ENCODE measurements at places on chromosomes 5 and 9.
A peak's percentile ranks its signal among the peaks of the same experiment; 100 is the strongest.

DNA sequence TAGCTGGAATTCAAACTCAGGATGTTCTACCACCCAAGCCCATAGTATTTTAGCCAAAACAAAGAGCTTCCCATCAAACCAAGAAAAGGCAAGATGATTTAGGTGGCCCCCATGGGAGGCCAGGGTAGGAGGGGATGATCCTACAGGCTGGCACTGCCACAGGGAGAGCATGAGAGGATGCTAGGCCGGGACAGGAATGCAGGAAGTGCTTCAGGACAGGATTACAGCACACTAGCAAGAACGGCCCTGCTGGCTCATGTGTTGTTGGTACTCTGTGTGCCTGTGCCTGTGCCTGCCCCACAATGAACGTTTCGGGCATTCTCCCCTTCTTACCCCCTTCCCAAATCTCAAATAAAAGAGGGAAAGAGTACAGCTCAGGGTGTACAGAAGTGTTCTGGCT is 110.7 kb upstream of the TRIM32 start:
- no peak for DNase-seq

DNA sequence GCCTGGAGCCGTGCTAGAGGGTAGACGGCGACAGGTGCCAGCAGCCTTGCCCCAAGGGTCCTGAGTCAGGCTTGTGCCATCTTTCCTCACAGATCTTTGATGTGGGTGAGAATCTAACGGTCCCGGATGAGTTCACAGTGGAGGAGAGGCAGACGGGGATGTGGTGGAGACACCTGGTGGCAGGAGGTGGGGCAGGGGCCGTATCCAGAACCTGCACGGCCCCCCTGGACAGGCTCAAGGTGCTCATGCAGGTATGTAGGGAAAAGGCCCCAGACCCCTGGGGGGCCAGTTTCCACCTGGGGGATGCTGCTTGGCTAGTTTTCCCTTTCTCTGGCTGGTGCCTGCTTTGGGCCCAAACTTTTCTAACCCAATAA is 24.0 kb downstream of the PTGES2 start:
- peak; percentile 32 for DNase-seq

GRCh38 chr9:37683531-37684371 is 33.0 kb downstream of the FRMPD1 start:
- no peak for DNase-seq

- DNase-seq = no peak
These were observed 233.4 kb upstream of the ST8SIA4 start for GRCh38 chr5:101136454-101136853.

GRCh38 chr5:148147415-148147814 is 20.9 kb upstream of the SPINK14 start:
- no peak for DNase-seq

- DNase-seq = no peak
These were observed 7.3 kb downstream of the CDC14B start for GRCh38 chr9:96612105-96612965.

- DNase-seq = no peak
These were observed 71.3 kb upstream of the ARAP3 start for GRCh38 chr5:141753143-141753970.

DNA sequence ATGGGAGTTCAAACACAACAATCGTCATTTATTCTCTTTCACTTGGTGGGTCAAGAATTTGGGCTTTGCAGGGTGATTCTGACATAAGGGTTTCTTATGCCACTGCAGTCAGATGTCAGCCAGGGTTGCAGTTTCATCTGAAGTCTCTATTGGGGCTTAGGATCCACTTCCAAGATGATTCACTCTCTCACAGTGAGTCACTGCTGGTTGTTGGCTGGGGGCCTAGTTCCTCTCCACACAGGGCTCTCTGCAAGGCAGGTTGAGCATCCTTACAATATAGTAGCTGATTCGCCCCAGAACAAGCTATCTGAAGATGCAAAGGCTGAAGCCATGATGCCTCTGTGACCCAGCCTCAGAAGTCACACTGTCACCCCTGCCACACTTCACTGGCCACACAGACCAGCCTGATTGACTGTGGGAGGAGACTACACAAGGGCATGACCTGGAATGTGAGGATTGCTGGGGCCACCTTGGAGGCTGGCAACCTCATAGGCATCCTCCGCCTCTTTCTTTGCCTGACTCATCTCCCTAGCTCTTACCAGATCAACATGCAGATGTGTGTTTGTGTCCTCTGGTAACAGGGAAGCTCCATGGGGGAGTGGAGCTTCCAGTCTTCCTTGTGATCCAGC is 4.5 kb upstream of the CARD19 start:
- DNase-seq = peak; percentile 49

- no peak for DNase-seq
These were observed 441.0 kb downstream of the TLE4 start for GRCh38 chr9:80012557-80013330.

GRCh38 chr5:56278335-56278753 is 45.2 kb upstream of the ANKRD55 start:
- no peak for DNase-seq

DNA sequence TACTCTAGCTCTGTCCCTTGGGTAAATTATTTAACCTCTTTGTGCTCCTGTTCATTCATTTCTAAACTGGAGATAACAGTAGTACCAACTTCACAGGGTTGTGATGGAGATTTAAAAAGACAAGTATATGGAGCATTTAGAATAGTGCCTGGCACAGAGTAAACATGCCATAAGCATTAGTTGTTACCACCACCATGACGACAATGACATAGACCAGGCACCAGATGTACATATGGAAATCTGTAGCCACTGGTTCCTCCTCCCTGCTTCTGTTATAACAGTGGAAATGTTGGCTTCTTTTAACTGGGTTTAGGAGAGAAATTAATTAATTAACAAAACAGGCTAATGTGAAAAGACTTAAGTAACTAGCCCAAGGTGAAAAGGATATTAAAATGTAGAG is 217.5 kb downstream of the DENND1A start:
- DNase-seq = no peak

GRCh38 chr9:87581513-87581912 is 83.8 kb downstream of the DAPK1 start:
- DNase-seq = no peak

DNA sequence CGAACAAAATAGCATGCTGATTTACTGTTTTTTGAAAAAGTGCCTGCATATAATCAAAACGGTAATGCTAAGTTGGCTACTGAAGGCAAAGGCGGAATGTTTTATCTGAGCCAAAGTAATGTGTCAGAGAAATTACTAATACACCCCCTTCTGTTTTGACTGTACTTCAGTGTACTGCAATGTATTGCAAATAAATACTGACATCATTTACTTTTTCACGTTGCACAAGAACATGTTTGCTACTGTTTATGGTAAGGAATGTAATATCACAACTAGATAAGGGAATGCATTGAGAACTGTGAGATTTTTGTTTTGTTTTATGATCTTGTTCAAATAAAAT is 813 bp upstream of the AGTPBP1 start:
- no peak for DNase-seq

- no peak for DNase-seq
These were observed 118.4 kb downstream of the INSYN2B start for GRCh38 chr5:169861934-169862333.

- no peak for DNase-seq
These were observed 42.1 kb downstream of the UBQLN1 start for GRCh38 chr9:83665580-83666200.

DNA sequence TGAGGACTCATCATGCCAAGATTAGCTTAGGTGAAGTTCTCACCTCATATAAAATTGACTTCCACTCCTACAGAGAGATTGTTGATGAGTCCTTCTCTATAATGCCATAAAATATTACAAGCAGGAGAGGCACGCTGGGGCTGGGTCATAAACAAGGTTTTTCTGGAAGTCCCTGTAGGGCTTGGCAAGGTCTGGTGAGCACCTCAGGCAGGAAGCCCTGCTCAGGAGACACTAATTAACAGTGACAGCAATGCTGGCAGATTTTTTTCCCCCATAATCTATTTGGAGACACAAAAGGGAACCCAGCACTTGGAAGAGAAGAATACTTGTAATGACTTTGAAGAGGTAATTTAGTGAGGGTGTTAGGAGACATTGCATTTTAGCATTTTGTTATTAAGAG is 118.7 kb downstream of the DIRAS2 start:
- DNase-seq = no peak

- no peak for DNase-seq
These were observed 459.3 kb upstream of the MEF2C start for GRCh38 chr5:89342106-89342876.

- DNase-seq = no peak
These were observed 356.3 kb downstream of the CSNK1G3 start for GRCh38 chr5:123868267-123868666.

GRCh38 chr5:155625315-155625714 is 611.8 kb downstream of the KIF4B start:
- no peak for DNase-seq

DNA sequence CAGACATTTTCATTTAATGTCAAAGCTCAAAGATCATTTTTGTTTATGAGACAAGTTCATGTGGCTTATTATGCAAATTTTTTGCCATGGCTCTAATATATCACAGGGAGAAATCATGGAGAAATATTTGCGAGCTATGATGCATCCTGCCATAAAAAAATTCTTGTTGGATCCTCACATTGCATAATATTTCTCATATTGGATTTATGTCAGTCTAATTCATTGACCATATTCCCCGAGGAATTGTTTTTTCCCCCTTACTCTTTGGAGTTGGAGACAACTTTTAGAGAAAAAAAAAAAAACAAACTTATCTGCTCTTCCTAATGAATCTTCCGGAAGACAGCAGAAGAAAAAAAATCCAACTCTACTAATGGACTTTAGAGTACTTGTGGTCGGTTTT is 4.3 kb downstream of the ZNF462 start:
- DNase-seq = no peak

GRCh38 chr5:33833237-33833575 is 58.6 kb downstream of the ADAMTS12 start:
- DNase-seq = no peak

GRCh38 chr9:129379886-129380285 is 201.8 kb upstream of the IER5L start:
- no peak for DNase-seq

- no peak for DNase-seq
These were observed 347.9 kb upstream of the SEMA6A start for GRCh38 chr5:116922532-116922931.

DNA sequence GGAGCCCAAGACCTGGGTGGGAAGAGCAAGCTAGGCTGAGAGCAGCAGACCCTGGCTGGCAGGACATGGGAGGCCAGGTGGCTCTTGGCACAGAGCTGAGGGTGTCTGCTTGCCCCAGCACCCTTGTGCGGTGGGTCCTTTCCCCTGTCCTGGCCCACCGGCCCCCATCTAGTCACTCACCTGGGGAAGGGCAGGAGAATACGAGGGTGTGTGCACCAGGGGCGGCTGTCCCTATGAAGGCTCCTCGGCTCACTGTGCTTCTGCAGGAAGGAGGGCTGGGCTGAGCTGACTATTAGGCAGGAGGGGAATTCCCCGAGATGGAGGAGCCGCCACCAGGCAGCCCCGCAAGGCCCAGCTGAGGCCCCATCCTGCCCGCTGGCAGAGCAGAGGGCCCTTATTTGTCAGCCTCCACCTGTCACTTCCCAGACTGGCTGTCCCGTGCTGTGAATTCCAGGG is 6.1 kb upstream of the TNIP1 start:
- DNase-seq = peak; percentile 54

Data from stimulated activated CD4-positive, alpha-beta T cell treated with anti-CD3 and anti-CD28 coated beads, TNF-alpha, amount 100 ng/mL, for 24 hours (primary cell).